Activated CD4-positive, alpha-beta T cell treated with anti-CD3 and anti-CD28 coated beads, Interleukin-2, amount 10 ng/mL, durations not matched to agents 24 days and 14 days (primary cell): ENCODE measurements at places on chromosomes 7 and 10. TPM values are rescaled to one million over a fixed set of nuclear protein-coding genes. Genes with fewer than 3 reads are reported as not detected.

ITIH2 gene
- total RNA-seq: not detected in 2 replicates

EBF3 gene
- total RNA-seq: not detected in 2 replicates

HPSE2 gene
- not detected in 2 replicates for total RNA-seq

NEURL1 gene
- total RNA-seq: 2.8 and 3.1 TPM in 2 replicates

GLCCI1 gene
- total RNA-seq: 10.1 and 10.9 TPM in 2 replicates

ZPBP gene
- not detected in 2 replicates for total RNA-seq

TSC22D4 gene
- 113 and 121 TPM in 2 replicates for total RNA-seq

OR6V1 gene
- not detected in 2 replicates for total RNA-seq

AZGP1 gene
- total RNA-seq: not detected in 2 replicates

GIMAP5 gene
- 44.4 and 50.9 TPM in 2 replicates for total RNA-seq

TEX36 gene
- not detected in 2 replicates for total RNA-seq

CREB3L2 gene
- 44.8 and 45.6 TPM in 2 replicates for total RNA-seq

GRID2IP gene
- 0.05 TPM in 1 of 2 replicates, not detected in the other for total RNA-seq

SCART1 gene
- total RNA-seq: 0.76 and 0.77 TPM in 2 replicates

GSTK1 gene
- total RNA-seq: 138 and 142 TPM in 2 replicates

ADRB1 gene
- total RNA-seq: not detected in 2 replicates

UCMA gene
- not detected in 2 replicates for total RNA-seq

GPR146 gene
- total RNA-seq: 2.5 and 4.1 TPM in 2 replicates

SIRT1 gene
- total RNA-seq: 27.1 and 27.8 TPM in 2 replicates

C10orf67 gene
- total RNA-seq: 0.07 and 0.16 TPM in 2 replicates

CDH23 gene
- 0.92 and 1.3 TPM in 2 replicates for total RNA-seq

CEP55 gene
- total RNA-seq: 58.5 and 59.3 TPM in 2 replicates

AP4M1 gene
- total RNA-seq: 13.5 and 16.4 TPM in 2 replicates

WEE2 gene
- not detected in 2 replicates for total RNA-seq

PDZD7 gene
- 0.38 and 0.93 TPM in 2 replicates for total RNA-seq

TBC1D12 gene
- 0.54 and 0.71 TPM in 2 replicates for total RNA-seq

GRM3 gene
- total RNA-seq: not detected in 2 replicates

PTF1A gene
- not detected in 2 replicates for total RNA-seq

SPDYE16 gene
- 0.47 TPM in 1 of 2 replicates, not detected in the other for total RNA-seq

WDR86 gene
- total RNA-seq: not detected in 2 replicates
